Stimulated activated CD4-positive, alpha-beta T cell treated with anti-CD3 and anti-CD28 coated beads, Interleukin-15, amount 100 ng/mL, for 1 hour (primary cell): ENCODE measurements at places on chromosomes 6 and 20.

DNA sequence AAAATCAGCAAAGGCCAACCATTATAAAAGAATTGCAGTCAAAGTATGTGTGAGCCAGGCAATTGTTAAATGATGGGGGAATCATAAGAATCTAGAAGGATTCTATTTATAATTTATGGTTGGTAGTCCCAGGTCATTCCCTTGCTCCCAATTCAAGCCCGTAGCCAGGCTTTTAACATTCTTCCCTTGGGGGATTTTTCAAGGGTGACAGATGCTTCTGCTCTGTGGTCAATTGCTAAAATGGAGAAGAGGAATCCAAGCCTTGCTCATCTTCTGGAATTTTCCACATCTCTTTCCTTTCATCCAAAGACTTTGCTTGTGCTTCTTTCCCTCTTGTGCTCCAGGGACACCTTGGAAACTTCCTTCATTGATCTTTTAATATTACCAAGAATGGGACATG, 18.0 kb upstream of the BCAS1 start:
- DNase-seq: no peak

- no peak for DNase-seq
Observed at GRCh38 chr20:3168829-3169590, 4.3 kb downstream of the LZTS3 start.

GRCh38 chr20:48574383-48574782, 253.4 kb downstream of the PREX1 start:
- DNase-seq: no peak

DNA sequence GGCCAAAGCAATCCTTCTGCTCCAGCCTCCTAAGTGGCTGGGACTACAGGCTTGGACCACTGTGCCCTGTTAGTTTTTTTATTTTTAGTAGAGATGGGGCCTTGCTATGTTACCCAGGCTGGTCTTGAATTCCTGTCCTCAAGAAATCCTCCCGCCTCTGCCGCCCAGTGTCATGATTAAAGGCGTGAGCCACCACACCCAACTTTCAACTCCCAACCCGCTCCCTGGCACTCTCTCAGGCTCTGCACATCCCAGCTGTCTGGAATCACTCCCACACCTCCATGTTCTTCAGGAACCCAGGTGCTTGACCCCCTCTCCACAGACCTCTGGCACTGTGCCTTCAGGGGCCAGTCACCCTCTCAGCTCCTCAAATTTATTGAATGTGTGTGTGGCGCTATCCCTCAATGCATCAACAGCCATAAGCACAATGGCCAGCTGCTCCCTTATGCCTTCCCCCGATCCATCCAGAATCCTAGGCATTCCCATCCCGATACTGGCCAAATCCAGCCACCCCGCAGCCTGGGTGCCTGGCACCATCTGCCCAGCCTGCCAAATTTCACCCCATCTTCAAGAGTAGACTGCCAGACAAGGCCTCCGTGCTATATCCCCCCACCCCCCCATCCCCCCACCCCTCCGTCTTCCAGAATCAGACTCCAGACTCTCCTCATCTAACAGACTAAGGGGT, 647 bp upstream of the POU5F1 start:
- no peak for DNase-seq

GRCh38 chr6:71206089-71206488, 82.5 kb upstream of the OGFRL1 start:
- no peak for DNase-seq

- no peak for DNase-seq
Observed at GRCh38 chr20:37344506-37345338, 1.2 kb upstream of the SRC start.

GRCh38 chr6:138815221-138815620, 19.3 kb downstream of the ECT2L start:
- DNase-seq: no peak

DNA sequence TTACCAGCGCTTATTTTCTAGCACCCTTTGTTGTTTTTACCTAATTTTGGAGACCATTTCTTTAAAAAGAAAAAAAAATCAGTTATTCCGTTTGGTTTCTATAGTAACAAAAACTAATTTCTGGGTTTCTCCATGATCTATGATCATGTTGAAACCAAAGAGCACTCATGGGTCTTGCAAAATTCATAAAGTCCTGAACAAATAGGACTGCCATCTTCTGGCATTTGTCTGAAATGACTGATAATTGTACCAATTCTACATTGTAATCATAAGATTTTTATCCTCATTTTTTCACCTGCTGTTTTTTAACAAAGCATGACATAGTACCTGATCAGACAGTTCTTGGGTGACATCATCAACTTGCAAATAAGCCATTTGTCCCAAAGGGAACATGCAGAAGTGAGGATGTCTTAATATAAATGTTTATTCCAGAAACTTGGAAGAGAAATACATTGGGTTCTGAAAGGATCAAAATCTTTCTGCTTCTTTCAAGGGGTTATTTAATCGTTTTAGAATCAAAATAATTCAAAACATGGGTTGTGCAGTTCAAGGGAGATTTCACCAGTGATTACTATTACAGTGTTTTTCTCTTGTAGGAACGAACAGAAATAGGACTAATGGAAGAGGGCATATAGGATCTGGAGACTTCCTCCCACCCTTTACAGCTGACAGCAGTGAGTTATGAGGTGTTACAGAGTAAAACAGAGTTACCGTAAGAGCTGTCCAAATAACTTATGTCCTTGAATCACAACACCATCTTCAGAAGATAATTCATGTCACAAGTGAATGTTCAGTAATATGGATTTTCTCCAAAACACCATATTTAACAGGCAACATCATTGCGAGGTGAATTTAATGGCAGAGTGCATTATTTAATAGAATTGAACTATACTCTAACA, 87.1 kb upstream of the GJE1 start:
- DNase-seq: no peak

GRCh38 chr6:125577124-125577662, 172.2 kb upstream of the HEY2 start:
- DNase-seq: no peak

- DNase-seq: no peak
Observed at GRCh38 chr6:141211845-141212244, 920.9 kb upstream of the GJE1 start.

DNA sequence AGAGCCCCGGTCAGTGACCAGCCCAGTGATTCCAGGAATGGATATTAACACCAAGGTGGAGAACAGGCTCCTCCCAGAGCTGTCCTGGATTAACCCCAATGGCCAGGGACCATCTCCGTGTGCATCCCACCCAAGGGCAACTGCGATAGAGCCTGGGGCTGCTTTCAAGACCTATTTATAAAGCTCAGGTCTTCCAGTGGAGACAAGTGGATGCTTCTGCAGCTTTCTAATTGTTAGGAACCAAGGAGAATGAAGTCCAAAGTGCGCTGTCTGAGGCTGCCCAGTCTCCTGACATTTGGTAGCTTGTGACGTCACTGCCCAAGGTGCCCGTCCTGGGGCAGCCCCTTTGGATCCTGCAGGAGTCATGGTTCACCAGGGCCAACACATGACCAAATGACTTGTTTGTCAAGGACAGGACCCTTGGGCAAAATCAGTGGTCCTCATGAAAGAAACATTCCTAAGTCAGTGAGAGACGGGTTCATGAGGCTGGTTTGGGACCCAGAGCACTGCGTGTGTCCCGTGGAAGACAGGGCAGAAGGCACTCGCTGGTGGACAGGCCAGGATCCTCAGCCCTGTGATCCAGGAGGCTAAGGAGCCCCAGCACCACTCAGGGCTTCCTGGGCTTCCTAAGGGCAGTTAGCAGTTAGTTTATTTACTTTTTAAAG, 174.9 kb downstream of the ANKRD60 start:
- DNase-seq: no peak

DNA sequence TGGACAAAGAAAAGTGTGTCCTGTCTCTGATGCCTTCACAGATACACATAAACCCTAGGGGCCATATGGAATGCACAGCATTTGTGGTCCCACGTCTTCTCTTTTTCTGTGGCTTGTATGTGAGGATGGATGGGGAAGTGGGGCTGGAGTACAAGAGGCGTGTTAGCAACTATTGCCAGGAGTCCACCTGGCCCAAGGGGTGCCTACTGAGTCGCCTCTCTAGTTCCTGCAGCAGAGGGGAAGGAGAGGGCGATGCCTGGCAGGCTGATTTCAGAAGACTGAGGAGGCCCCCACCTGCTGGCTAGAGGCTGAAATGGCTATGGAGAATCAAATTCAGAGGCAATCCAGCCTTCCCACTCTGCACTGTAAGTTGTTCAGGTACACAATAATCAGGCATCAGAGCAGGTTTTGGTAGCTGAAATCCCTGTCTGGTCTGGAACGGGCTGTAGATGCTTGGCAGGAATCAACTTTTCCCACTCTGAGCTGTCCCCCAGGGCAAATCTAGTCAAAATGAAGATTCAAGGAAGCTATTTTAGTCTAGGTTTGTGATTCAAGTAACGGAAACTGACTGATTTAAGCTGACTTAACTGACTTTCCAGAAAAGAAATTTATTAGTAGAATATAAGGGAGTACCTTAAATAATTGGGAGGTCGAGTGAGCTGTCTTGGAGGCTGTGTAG, 14.9 kb upstream of the PPARD start:
- peak; percentile 59 for DNase-seq

DNA sequence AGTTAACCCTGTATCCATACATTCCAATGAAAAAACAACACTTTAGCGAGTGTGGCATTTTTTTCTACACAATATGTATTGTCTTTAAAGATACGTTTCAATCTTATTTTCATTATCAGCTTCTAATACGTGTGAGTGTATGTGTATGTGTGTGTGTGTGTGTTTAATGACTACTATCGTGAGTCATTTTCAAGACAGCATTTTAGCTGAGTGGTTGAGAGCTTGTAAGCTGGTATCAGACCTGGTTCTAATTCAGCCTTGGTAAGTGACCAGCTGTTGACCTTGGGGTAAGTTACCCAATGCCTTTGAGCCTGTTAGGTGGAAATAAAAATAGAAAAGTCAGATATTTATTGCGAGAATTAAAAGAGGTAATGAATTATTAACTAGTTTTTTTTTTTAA, 320.0 kb upstream of the NT5E start:
- no peak for DNase-seq

GRCh38 chr20:59823030-59823423, 110.4 kb downstream of the SYCP2 start:
- no peak for DNase-seq

DNA sequence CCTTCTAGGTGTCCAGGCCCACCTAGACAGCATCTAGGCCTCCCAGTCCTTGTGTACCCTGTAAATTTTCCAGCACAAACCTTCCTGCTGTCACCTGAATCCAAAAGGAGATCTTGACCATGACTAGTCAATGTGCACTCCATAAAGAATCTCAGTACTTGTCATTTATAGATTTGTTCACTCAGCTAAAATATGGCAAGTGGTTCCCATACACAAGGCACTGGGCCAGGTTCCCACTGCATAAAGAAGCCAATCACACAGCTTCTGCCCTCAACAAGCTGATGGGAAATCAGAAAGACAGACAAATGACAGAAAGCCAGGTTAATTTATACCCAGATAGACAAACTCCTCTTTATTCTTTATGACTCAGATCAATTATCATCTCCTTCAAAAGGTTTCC, 526.8 kb downstream of the CD83 start:
- no peak for DNase-seq

- no peak for DNase-seq
Observed at GRCh38 chr6:78605909-78606446, 261.4 kb upstream of the IRAK1BP1 start.

DNA sequence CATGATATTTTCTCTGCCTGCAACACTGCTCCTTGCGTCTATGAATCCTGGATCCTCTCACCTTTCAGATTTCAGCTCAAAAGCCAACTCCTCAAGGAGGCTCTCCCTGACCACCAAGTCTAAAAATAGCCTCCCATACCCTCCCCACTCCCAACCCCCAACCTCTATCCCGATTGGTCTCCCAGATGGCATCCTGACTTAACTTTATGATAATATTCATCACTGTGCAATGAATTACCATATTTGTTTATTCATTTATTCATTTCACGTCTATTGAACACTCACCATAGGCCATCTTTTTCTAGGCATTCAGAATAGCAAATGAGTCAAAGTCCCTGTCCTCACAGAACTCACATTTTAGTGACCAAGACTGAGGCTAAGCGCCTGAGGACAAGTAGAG, 42.6 kb upstream of the NFATC2 start:
- DNase-seq: no peak

GRCh38 chr6:131844243-131844841, 36.5 kb downstream of the ENPP1 start:
- no peak for DNase-seq

DNA sequence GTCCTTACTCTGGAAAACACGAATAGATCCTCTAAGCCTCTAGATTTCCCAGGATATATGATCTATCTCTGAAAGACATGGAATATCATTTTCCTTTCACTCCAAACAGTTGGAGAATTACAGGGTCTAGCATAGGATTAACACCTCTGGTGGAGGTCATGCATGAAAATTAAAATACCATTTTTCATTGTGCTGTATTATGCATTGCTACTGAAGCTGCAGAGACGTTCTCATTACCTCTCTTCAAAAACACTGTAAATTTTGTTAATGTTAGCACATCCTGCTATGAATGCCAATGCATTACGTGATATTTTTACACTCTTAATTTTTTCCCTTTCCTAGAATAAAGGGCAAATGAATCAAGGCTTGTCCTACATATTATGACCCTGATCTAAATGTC, 558.6 kb downstream of the TBC1D32 start:
- DNase-seq: no peak

DNA sequence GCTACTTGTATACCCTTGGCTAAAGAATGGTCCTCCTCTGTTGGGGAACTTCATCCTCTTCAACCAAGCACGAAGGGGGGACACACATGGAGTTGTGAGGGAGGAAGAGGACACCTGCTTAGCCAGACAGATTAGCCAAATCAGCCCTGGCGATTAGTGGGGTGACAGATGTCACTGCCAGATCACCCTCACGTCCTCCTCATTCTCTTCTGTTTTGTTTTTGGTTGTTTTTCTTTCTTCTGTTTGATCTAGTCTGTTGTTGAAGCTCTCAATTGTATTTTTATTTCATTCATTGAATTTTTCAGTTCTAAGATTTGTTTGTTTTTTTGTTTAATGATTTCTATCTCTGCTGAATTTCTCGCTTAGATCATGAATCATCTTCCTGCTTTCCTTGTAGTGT, 27.5 kb upstream of the NKX2-4 start:
- no peak for DNase-seq

- no peak for DNase-seq
Observed at GRCh38 chr20:32538526-32538939, 46.6 kb downstream of the NOL4L start.

DNA sequence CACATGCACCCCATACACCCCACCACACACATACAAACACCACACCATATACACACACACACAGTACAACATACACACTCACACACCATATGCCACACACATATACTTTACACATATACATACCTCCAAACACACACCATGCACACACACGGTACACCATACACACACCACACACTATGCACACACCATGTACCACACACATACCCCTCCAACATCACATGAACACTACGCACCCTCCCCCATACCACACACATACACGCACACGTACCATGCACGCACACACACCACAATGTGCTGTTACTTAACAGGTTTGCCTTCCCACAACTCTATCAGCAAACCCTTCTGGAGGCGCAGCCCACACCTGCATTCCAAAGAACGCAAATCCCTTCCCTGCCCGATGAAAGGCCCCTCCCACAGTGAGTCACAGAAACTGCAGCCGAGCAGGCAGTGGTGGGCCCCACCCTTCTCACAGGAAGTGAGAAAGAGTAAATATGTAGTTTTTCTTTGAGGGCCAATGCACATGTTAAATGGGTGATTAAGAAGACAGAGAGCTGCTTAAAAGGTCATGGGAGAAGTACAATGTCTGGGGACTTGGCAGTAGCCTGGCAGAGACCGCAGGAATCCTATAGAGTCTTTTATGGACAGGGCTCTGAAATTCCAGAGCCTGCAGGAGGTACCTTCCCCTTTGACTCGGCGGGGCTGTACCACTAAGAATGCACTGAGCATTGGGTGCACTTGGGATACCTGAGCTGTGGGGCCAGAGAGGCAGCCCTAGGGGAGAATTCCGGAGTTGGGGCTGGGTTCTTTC, 34.1 kb upstream of the EZR start:
- DNase-seq: peak; percentile 66
